Lung (tissue), 17 donors: ENCODE measurements at places on chromosomes 11 and 22.

DNA sequence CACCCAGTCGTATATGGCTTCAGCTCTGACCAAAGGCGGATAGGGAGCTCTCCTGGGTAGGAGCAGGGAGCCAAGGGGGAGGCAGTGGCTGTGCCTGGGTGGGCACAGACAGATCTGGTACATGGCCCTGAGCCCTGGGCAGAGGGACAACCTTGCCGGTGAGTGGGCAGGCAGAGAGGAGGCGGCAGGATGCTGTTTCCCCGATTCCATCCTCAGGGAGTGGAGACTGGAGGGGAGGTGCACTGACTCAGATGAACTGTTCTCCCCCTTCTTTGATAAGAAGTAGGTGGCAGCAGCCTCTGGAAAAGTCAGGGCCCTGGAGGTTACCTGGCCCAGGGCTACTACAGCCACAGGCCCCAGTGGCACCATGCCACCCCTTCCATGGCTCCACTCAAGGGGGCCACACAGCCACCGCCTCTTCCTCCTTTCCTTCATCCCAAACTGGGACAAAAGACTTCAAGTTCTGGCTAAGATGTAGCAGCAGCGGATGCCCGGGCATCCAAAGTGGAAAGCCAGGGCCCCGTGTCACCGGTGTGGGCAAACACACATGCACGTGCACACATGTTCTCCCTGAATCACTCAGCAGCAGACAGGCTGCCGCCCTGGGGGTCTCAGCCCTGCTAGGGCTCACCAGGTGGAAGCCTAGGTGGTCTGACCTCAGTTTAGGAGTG, 13.4 kb downstream of the CXCR5 start:
- no peak for DNase-seq

DNA sequence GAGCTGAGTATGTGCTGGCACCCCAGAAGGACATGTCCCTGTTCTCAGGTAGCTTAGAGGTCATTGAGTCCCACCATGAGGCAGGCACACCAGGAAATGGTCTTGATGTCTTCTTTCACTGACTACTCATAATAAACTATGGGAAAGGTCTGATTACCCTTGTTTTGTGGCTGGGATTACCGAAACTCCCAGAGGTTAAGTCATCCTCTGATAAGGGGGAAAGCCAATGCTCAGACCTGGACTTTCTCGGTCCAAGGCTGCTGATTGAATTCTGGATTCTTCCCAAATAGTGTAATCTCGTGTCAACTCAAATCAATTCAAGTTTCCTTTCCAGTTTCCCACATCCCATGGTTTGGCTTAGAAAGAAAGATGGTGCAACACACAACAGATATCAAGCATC, 3.7 kb upstream of the CD44 start:
- DNase-seq = no peak

DNA sequence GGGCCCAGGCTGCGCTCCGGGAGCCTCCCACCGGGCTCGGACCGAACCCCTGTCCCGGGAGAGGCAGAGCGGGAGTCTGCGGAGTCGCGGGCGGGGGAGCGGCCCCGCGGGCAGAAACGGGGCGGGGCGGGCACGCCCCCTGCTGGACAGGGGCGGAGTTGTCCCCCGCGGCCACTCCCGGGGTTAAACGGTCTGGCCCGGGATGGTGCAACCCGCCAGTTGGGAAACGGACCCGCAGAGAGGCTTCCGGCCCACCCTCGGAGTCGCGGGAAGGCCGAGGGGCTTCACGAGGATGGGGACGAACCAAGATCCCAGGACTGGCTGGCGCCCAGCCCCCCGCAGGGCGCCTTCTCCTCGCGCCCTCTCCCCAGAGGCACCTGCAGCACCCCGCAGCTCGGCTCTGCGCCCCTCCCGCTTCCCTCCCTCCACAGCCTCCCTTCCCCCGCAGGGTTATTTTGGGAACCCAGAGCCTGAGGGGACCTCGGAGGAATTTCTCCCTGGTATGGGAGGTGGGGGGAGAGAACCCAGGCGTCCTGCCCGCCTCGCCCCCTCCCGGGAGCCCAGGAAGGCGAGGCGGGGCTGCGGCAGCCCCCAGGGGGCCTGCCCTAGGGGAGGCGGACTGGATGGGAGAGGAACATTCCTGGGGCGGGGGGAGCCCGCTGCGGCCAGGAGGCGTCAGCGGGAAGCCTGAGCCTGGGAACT, 902 bp downstream of the RASGRP2 start:
- DNase-seq = peak; percentile 34

DNA sequence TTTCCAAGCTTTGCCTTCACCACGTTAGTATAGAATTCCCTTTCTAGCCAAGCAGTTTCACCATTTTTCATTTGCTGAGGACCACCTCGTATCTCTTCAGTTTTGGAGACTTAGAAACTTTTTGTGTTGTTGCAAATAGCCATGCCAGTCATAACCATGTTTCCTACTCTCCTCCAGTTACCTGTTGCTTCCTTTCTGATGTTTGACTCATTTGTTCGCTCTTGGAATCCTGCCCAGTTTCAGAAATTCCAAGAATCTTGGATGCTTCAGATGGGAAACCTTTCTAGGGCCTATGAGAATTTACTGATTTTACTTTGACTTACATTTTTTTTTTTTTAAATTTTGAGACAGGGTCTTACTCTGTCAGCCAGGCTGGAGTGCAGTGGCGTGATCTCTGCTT, 65.4 kb downstream of the PPP6R3 start:
- DNase-seq = no peak

DNA sequence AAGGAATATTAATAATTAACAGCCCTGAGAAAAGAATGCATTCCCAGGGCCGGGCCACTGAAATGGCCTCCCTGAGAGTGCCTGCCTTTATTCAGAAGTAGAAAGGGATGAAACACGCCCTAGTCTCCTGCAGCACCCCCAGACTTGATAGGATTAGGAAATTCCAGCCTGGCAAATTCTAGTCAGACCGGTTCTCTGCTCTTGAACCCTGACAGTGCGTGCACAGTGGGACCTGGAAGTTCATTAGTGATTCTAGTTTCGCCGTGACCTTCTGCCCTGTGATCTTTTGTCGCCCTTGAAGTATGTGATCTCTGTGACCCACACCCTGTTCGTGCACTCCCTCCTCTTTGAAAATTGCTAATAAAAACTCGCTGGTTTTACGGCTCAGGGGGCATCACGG, 2.1 kb upstream of the GSTP1 start:
- peak; percentile 63 for DNase-seq

DNA sequence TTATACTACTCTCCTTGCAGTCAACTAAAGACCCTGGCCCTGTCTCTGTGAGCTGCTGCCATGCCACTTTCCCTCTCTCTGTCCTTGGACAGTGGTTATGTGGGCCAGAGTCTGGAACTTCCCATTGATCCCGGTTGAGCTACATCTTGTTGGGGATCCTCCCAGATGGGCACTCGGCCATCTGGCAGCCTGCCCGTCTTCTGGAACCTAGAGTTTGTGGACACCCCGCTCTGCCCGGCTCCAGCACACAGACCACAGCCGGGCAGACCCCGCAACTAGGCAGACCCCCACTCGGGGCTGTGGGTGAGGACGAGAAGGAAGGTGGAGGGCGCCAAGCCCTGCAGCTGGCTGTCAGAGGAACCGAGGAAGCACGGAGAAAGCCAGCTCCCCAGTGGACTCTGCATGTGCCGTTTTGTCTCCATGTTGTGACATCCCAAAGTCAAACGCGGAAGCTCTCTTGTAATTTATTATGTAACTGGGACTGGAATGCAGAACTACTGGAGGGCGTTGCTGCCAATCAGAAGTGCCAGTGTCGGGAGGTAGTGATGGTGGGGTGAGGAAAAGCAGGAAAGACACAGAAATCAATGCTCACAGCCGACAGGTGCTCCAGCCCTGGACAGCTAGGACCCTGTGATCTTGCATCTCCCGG, 207.7 kb downstream of the CEP164 start:
- DNase-seq = peak; percentile 54
